Iris pigment epithelial cell (primary cell): ENCODE measurements at places on chromosomes 2 and 18.

DNA sequence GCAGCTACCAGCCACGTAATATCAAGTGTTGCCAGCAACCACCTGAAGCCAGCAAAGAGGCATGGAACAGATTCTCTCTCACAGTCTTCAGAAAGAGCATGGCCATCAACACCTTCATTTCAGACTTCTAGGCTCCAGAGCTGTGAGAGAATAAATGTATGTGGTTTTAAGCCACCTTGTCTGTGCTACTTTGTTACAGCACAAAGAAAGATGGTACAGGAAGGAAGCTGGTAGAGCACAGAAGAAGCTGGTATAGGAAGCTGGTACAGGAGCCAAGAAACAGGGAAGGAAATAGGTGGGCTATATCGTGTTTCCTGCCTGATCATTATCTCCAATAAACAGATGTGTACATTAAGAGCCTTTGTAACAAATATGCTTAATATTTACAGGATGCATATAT is 217.4 kb downstream of the DPP10 start:
- no peak for DNase-seq

DNA sequence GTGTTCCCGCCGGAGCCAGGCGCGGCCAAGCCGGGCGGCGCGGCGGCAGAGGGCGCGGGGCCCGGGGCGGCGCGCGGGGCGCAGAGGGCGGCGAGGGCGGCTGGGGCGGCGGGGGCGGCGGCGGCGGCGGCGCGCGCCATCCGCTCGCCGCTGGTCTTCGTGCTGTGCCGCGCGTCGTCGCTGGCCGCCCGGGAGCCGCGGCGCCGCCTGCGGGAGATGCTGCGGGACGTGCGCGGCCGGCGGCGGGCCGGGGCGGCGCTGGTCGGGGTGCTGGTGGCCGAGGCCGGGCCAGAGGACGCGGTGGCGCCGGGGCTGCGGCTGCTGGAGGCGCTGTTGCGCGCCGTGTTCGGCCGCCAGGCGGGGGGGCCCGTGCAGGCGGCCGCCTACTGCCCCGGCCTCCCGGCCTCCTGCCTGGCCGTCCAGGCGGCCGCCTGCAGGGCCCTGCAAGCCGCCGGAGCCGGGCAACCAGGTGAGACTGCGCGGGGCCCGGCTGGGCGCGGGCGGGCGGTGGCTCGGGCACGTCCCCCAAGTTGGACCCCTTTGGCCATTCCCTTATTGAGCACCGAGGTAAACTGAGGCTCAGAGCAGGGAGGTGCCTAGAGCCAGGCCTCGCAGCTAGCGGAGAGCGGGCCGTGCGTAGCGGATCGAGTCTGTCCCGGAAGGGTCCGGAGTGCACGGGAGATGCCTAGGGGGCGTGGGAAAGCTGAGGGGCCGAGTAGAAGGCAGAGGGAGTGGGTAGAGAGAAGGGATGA is 584 bp downstream of the C2orf72 start:
- DNase-seq: no peak

- no peak for DNase-seq
Observed at GRCh38 chr2:120734930-120735651, 577 bp upstream of the GLI2 start.

GRCh38 chr18:54783139-54783538 is 45.1 kb upstream of the RAB27B start:
- DNase-seq: no peak

DNA sequence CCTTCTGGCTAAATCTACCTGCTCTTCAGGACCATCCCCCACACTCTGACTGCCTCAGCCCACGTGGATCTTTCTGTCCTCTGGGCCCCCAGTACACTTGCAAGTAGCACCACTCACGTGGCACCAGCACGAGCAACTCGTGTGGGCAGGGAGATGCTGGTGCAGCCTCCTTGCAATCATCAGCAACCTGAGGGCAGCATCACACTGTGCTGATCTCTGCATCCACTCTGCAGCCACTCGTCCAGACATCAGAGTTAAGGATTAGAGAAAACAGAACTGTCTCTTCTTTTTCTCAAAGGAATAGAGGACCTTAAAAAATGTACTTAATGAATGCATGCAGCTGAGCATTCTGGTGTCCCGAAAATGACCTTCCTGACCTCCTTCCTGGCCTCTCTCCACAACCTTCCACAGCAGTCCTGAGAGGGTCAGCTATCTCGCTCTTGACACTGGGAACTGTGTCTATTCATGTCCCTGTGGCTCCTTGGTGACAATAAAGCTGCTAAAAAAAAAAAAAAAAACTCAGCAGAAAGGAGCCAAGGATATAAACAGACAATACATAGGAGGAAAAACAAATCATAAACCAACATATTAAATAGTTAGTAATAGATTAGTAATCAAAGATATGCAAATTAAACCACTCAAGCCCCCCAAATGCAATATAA is 145.9 kb downstream of the ZBTB7C start:
- no peak for DNase-seq

GRCh38 chr2:68316111-68316510 is 3.6 kb downstream of the CNRIP1 start:
- no peak for DNase-seq

DNA sequence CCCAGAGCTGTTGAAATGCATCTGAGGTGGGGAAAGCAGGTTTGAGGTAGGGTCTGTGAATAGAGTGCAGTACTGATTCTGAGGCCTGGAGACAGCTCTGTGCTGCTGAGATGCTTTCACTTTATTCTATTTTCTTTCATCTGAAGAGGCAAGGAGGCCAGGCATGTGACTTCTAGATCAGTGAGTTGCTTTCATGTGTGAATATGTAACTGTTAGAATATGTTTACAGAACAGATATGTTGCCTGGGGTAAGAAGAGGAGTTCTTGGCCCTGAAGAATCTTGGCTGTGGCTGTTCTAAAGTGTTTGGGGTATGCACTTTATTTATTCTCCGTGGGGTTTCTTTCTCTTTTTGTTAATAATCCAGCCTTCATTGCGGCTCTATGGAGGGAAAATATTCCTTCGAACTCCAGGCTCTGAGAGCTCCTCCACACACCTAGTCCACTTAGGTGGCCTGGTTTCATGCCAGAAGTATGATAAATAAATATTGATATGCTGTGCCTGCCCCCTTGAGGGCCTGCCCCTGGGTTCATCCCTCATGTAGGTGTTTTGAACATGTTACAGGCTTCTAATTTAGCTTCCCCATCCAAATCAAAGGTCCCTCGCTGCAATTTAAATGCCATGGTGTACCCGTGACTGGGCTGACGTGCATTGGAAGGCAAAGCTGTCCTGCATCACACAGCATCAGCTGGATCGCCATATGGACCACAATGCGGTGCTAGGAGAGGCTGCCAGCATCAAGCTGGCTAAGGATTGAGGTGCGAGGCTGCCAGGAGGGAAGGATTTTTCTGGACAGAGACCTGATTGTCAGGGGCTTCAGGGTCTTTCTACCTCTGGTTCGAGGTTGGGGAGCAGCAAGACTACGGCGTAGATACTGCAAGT is 102.9 kb downstream of the PRKCE start:
- no peak for DNase-seq

- DNase-seq: no peak
Observed at GRCh38 chr18:73791081-73791480, 356.6 kb downstream of the FBXO15 start.

DNA sequence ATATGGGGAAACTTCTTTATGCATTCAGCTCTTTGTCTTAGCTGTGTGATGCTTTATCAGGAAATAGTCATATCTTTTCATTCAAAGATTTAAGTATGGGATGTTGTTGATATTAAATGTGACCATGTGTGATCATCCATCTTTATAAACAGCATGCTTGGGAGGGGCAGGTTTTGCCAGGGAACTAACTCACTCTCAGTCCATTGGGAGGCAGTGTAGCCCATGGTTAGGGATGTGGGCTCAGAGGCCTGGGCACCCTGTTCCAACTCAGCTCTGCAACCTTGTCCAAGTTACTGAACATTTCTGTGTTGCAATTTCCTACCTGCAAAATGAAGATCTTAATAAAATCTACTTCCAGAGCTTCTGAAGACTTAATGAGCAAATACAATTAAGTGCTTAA is 92.0 kb upstream of the BCL2L11 start:
- DNase-seq: no peak

DNA sequence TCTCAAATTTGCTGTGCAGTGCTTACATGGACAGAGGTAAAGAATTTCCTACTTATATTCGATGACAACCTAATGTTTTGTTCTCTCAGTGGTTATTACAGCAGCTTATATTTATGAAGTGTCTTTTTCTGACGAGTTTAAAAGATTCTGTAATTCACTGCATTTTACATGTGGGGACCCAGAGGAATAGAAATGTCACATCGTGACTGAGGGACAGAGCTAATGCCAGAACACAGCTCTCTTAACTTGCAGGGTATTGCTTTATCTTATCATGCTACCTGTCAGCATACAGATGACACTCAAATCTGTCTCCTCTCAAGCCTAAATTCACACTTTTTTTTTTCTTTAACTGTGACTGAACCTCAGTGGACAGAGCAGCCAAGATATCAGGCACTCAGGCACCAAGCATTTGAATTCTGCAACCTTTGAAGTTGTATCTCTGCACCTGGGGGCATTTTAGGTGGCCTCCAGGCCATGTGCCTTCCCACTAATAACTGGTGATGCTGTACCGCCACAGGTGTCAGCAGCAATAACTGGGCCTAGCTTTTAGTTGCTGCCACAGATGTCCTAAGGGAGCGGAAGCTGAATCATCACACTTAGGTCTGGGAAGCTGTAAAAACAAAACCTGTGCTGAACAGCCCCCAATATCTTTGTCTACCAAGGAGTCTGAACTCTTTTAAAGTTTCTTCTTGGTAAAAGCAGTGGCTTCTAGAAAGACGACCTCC is 315.8 kb upstream of the NRP2 start:
- peak; percentile 34 for DNase-seq

DNA sequence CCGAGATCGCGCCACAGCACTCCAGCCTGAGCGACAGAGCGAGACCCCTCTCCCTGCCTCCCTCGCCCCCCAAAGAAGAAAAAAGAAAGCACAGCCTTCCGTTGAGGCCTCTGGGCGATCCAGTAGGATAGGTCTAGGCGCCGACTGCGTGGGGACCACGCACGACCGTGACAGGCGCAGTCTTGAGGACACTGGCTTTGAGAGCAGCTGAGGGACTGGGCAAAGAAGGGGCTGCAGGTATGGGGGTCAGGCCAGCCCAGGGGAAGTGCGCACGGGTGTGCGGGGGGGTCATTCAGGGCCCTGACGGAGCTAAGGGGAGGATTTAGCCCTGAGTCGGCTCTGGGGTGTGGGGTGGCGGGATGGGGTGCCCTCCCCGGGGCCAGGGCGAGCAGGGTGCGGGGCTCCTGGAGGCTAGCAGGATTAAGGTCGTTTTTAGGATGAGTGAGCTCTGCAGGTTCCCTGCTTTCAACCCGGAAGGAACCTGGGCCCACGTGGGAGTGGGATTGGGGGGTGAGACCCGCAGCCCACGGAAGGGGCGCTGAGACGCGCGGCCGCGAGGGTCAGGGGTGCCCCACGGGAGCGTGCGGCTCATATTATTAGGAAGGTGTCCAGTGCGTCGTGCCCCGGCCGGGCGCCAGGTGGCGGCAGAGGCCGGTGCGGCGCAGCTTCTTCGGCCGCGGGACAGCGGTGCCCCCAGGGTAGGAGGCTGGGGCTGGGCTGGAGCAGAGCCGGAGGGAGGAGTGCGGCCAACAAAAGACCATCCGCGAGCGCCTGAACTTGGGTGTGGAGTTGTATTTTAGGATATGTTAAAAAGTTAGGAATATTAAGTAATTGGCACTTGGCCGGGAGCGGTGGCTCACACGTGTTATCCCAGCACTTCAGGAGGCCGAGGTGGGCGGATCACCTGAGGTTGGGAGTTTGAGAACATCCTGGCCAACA is 20.5 kb upstream of the ZNF236 start:
- peak; percentile 43 for DNase-seq

DNA sequence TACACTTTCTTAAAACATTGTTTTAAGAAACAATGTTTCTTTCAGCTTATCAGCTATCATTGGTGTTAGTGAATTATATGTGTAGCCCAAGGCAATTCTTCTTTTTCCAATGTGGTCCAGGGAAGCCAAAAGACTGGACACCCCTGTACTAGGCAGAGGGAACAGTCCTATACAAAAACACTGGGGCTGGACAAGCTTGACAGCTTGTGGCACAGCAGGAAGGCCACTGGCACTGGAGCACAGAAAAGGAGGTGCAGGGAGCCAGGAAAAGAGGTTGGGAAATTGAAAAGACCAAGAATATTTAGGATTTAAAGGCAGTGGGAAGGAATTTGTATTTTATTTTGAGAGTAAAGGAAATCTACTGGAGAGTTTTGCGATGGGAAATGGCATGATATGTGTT is 47.7 kb downstream of the SRD5A2 start:
- no peak for DNase-seq

- peak; percentile 71 for DNase-seq
Observed at GRCh38 chr2:126975671-126976655, 77.3 kb downstream of the TEX51 start.

GRCh38 chr18:12946549-12947284 is 1.1 kb upstream of the SEH1L start:
- DNase-seq: peak; percentile 87

DNA sequence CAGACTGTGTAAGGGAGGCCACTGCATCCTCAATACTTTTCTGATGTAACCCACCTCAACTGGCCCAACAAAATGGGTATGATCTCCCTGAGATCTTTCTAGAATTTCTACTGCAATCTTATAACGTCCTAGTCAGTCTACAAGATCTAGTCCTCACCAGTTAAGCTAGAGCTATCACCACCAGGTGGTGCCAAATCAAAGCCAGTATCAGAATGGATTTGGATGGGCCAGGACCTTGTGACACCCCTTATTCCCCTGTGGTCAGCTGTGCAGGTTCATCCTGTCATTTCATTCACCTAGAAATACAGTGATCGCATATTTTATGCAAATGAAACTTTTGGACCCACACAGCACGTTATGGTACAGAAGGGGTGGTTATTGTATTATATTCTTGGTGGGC is 90.3 kb downstream of the OLA1 start:
- peak; percentile 55 for DNase-seq

GRCh38 chr18:26867471-26867870 is 2.0 kb upstream of the AQP4 start:
- no peak for DNase-seq

- DNase-seq: no peak
Observed at GRCh38 chr2:1766425-1766824, 22.1 kb upstream of the PXDN start.

GRCh38 chr18:9901377-9901776 is 12.4 kb upstream of the VAPA start:
- DNase-seq: peak; percentile 71

DNA sequence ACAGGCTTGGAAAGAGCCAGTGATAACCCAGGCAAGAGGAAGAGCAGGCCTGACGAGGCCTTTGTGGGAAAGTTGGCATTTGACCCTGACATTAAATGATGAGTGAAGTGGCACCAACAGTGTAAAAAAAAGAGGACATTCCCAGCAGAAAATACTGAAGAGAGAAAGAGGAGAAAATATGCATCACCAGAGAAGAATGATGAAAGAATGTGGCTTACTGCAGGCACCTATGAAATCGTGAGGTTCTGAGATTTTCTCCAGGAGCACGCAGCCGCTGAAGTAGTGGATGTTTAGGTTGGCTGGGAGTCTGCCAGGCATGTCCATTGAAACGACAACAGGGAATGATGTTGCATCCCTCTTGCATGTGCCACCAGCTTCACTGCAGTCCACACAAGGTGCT is 13.8 kb downstream of the EHD3 start:
- peak; percentile 35 for DNase-seq

- no peak for DNase-seq
Observed at GRCh38 chr2:196182439-196183171, 11.2 kb upstream of the STK17B start.
